ENCODE measurements at places on chromosomes 16 and 17.

- no peak for DNase-seq
These were observed 152.9 kb upstream of the MYOCD start for GRCh38 chr17:12512694-12513355.

DNA sequence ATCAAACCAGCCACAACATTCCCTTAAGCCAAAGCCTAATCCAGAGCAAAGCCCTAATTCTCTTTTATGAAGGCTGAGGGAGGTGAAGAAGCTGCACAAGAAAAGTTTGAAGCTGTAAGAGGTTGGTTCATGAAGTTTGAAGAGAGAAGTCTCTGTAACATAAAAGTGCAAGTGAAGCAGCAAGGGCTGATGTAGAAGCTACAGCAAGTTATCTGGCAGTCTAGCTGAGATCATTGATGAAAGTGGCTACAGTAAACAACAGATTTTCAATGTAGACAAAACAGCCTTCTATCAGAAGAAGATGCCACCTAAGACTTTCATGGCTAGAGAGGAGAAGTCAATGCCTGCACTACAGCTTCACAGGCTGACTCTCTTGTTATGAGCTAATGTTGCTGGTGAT lies 52.5 kb downstream of the NACA2 start:
- no peak for DNase-seq

DNA sequence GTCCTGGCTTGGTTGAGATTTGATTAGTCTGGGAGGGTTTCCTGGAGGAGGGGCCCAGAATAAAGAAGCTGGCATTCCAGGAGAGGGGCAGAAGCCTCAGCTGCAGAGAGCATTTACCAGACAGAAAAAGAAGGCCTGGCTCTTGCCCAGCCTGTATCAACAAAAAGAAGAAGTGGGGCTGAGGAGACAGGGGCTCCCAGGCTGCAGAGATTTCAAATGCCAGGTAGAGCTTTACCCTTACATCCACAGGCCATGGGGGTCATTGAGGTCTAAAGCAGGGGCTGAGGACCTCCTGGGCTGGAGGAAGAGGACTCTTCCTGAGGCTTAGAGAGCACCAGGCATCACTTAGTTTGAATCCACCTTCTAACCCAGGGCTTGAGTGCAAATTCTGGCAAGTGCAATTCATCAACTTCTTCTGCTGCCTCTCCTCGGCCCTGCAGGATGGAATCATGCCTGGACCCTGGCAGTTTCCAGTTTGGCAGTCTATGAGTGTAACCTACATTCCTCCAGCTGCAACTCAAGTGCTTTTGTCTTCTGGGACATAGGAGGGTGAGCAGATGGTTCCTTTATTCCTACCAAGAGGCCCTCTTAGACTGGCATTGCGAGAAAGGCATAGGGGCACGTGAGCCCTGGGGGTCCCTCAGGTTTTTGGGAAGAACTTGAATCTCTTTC lies 15.3 kb downstream of the CA7 start:
- DNase-seq = no peak

GRCh38 chr16:58114827-58115825 lies 14.1 kb downstream of the CFAP20 start:
- no peak for DNase-seq

GRCh38 chr16:47470810-47471209 lies 9.7 kb downstream of the PHKB start:
- no peak for DNase-seq

DNA sequence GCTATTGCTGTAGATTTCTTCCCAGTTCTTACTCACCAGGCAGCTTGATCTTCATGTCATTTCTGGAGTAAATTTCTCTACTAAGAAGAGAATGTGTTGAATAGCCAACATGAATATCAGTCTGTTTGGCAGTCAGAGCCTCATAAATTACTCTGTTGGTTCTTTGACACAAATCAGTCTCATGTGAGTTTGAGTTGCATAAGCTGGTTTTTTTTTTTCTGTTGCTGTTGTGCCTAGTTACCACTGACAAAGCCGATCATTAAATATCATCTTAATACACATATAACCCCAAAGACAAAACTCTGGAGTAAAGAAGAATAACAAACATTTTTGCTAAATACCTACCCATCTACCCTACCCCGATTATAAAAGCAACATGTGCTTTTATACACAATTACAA lies 240.5 kb upstream of the KCNJ16 start:
- DNase-seq = no peak

GRCh38 chr17:39011907-39012468 lies 44.8 kb upstream of the FBXO47 start:
- no peak for DNase-seq

DNA sequence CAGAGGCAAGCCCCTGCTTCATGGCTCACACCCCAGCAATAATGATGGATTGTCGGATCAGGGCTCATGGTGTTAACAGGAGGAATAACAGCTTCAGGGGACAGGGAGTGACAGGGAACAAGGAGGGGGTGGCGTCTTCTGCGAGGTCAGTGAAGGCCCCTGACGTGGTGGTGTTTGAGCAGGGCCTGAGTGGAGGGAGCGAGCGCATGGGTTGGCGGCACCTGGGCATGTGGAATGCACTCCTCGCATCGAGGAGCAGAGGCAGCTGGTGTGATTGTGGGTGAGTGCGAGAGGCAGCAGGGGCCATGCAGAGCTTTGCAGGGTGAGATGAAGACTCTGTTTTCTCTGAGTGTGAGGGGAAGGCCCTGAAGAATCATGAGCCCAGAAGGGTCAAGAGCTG lies 33.3 kb downstream of the CLUAP1 start:
- DNase-seq = no peak

All from nephron progenitor cell (in vitro differentiated cells).